Heart right ventricle (tissue), 16 donors: ENCODE measurements at places on chromosomes 13 and 19.

DNA sequence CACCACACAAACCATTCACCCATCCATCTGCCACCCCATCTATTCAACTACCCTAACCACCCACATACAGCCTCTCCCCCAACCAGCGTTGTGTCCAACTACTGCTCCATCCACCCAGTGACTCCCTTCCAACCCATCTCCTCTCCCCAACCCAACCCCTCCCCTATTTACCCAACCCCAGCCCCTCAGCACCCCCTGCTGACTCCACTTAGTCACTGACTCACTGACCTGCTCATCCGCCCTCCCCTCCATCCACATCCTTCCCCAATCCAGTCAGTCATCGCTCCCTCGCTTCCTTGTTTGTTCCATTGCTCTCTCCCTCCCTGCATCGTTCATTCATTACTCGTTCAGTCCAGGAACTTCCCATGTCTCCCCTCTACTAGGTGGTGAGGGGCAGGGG lies 39.2 kb downstream of the KCNC3 start:
- DNase-seq, result no peak

DNA sequence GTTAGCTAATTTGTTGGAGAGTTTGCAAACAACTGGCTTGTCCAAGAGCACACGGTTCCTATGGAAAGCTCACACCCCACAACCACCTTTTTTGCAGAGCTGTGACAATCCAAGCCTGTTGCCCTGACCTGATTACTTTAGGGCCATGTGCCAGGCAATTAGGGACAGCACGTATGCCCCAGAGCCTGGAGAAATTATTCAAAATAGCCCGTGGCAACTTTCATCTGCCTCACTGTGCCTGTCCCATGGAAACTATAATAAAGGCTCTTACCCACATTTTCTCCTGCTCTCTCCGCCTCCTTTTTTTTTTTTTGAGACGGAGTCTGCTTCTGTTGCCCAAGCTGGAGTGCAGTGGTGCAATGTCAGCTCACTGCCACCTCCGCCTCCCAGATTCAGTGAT lies 18.6 kb upstream of the FBN3 start:
- no peak for DNase-seq

DNA sequence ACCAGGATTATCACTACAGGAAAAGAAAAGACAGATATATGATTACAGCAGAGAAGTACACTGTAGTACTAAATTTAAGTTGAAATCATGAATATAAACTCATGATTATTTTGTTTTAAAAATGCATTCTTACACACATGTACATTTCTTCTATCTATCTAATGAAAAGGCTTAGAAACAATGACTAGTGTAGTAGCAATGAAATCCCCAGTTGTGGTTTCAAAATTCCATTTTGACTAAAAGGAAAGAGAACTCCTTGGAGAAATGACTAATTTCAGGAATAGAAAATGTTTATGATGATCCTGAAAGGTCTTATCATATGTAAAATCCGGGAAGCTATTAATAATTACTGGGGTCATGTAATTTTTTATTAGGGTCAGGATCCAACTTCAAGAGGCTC lies 195.0 kb upstream of the STARD13 start:
- DNase-seq, result no peak

DNA sequence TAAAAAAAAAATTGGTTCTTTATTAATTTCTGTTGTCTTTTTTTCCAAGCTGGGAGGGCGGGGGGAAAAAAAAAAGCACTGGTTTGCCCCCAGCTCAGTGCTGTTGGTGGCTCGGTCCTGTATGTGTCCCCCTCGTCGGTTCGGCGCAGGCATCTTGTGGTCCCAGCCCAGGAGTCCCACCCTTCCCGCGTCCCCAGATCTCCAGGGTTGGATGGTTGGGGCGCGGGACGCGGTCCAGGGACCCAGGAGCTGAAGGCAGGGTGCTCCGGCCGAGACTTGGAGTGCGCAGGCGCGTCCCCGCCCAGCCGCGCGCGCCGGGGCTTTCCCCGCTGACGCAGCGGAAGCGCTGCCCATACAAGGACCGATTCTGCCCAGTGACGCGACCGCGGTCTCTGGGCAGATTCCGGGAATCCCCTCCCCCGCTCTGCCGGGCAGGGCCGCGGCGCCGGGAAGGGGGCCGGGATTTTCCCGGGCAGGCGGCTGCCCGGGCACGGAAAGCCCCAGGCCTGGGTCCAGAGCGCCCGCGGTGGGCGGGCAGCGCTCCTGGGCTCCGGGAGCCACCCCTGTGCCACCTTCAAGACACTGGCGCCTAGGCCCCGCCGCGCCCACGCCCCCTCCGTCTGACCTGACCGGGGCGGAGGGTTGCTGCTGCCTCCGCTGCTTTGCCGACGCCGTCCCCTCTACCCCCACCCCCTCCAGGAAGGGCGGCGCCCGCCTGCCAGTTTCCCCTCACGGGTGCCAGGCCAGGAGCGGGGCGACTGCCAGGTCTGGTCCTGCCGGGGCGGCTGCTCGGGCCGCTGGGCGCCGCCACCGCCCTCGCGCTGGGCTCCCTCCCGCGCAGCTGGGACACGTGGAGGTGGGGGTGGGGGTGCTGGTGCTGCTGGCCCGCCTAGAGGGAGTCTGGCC lies 2.3 kb downstream of the JUNB start:
- DNase-seq, result peak; percentile 95

DNA sequence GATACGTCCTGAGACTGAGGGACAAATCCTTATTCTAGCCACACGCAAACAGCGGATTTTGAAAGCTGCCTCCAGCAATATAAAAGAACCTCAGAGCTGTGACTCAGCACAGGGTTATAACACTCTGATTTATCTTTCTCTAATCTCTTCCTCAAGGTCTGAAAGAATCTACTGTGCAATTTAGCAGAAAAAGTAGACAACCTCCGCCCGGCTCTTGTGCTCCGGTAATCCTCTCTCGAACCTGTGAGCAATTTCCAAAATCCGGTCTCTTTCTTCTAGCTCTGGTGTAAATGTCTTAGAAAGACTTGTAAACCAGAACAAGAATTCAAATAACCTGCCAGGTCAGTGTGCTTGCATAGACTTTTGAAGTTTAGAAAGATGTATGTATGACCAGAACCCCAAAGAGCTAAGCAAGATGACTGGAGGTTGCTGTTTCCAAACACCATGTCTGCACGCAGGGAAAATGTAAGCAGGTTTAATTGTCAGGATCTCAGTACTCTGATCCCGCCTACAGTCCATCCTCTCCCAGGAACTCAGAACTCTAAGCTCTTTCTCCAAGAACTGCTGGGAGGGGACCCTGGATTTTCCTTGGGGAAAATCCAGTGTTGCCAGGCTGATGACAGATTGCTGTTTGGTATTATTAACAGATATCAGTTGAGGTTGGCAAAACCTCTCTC lies 338.1 kb downstream of the RFC3 start:
- no peak for DNase-seq

DNA sequence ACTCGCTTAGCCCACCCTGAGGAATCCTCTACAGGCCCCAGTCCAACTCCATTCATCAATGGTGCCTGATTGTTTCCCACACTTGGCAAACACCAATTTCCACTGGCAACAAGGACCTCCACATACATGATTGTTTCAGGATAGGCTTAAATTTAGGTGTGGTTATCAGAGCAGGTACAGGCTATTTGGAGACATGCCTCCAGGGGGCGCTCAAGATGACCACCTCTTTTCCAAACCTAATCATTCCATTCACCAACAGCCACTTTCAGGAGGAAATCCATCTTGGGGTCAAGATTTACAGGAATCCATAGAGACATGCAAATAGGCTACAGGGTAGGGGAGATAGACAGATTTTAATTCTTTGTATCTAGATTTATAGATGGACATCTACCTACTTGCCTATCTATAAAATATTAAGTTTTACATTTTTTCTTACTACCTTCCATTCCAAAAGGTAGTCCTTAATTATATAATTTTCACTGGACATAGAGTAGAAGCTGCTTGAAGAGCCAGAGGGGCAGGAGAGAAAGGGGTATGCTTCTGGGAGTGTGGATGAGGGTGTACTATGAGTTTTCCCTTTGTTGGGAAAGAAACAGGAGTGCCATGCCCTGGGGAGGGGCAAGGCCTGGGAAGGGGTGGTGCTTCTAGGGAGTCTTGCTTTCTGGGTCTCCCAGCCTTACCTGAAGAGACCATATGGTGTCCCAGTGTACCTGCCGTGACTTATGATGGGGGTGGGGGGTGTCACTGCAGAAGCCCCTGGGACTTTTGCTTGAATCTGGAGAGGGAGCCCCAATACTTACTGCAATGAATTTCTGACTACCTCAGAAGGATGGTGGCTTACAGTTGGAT lies 14.1 kb upstream of the PCDH8 start:
- DNase-seq, result no peak

DNA sequence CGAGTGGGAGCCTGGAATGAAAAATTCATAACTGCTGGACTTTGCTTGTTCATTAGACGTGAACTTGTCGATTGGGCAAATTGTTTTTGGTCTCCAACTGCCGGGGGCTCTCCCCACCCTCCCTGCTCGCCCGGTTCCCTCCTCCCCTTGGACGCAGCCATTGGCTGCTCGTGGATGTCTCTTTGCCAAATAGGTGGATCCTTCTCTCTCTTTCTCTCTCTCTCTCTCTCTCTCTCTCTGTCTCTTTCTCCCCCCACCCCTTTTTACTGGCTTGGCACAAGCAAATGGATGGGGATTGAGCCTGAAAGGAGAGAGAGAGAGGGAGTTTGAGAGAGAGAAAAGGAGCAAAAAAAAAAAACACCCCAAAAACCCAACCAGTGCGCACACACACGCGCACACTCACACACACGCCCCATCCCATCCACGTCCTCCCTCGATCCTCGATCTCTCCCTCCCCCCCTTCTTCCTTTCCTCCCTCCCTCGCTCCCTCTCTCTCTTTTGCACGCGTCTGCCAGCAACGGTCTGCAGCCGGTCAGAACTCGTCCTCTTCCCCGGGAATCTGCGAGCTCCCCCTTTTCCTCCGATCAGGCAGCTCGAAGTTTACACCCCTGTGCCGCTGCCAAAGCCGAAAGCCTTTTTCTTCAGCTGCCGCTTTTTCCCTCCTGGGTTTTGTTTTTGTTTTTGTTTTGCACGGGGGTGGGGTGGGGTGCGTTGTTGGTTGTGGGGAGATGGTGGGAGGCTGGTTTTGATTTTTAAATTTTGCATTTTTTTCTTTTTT lies 27.8 kb downstream of the NFIX start:
- DNase-seq, result peak; percentile 89

DNA sequence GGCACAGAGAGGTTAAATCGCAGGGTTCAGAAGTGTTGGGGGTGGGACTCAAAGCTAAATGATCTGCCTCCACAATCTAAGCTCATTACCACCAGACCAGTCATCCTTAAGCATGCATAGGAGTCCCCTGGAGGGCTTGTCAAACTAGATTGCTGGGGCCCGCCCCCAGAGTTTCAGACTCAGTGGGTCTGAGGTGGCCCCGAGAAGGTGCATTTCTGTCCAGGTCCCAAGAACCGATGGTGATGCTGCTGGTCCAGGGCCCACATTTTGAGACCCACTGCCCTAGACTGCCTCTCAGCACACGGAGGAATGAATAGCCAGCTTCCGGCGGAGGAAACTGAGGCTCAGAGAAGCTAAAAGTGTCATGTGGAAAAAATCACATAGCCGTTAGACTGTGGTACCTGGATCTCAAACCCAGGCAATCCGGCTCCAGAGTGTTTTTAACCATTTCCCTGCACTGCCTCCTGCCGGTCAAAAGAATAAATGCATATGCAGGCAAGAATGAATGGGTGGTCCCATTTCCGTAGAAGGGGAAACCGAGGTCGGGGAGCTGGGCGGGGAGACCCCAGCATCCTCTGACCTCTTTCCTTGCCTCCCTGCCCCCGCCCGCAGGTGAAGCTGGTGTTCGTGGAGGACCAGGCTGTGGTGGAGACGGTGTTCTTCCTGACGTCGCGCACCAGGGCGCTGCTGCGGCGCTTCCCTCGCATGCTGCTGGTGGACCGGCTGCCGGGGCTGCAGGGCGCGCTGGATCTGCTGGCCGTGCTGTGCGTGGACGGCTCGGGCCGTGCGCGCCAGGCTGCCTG lies 23.8 kb downstream of the ZSWIM9 start:
- DNase-seq, result no peak

GRCh38 chr13:26558987-26559386 lies 1.5 kb downstream of the WASF3 start:
- DNase-seq, result no peak

DNA sequence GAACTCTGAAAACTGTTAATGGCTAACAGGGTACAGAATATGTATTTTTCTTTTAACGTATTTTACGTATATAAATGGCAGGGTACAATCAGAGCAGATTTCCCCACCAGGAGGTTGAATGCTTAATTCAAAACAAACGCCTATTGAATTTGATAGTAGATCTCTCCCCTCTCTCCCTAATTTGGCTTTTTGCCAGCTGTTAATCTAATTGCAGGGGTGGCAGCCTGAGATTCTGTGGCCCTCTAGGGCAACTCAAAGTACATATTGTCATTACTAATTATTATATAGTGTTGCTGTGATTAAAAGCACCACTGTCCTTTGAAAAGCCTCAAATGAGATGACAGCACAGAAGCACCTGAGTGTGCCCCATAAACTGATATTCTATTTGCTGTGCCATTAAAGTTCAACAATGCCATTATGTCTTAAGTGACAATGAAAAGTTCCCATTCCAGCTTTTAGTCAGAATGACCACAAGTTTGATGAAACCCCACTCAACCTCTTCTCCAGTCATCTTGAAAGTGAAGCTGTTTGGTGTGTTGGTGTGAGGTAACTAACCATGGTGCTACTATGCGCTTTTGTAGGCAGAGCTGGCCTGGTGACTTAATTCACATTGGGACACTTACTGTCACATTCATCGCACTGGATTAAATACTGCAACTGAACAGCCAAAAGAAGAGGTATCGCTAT lies 351.4 kb downstream of the KCNRG start:
- DNase-seq, result no peak

DNA sequence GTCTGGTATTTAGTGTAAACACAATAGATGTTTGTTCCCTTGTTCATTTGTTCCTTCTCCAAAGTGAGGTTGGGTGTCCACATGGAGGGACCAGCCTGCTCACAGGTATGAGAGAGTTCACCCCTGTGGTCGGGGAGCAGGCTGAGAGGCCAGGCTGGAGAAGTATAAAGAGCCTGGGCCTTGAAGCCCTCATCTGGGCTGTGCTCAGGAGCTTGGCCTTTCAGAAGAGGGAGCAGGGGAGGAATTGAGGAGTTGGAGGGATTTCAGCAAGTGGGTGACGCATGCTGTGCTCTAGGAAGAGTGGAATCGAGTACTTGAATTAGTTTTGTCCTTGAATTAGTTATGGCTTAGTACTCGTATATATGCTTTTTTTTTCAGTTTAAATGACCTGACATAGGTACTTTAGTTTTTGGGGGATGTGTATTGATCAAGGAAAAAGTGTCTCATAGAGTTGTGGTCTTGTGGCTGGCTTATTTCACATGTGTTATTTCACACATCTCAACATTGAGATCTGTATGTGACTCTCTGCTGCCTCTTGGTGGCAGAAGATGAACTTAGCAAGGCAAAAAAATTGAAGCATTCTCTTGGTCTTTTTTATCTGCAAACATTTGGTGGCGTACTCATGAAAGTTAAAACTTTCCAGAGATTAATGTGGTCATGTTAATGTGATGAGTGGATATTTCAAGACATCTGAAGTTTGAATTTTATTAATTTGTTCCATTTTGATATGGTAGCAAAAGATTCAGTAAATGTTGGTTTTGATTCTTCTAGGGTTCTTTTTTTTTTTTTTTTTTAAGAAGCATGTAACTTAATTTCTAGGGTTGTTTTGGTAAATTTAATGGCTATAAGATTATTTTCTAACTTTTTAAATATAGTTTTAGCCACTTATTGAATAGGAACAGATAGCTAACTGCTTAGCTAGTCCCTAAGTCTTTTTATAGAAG lies 54.3 kb downstream of the SLAIN1 start:
- DNase-seq, result peak; percentile 22
